BJ (cell line): ENCODE measurements at places on chromosomes 1 and 21.

DNA sequence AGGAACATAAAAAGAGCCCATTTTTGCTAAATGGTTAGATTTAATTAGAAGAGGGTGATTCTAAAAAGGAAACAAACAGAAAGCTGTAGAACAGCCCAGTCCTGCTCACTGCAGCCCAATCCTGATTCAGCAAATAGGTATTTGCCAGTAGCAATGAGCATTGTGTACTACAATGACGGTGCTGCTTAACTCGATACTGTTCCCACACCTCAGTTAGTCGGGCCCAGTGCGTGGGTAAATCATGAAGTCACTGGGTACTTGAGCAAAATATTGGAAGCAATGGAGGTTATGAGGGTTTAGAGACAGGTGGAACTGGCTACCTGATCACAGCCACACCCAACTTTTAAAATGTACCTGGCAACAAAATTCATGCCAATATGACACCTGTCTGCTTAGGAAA lies 101.5 kb upstream of the ADGRL2 start:
- DNase-seq = no peak

GRCh38 chr1:145871994-145872924 lies 13.4 kb upstream of the PIAS3 start:
- DNase-seq = no peak

- peak; percentile 75 for DNase-seq
Observed at GRCh38 chr1:181094416-181095212, 6.1 kb downstream of the IER5 start.

DNA sequence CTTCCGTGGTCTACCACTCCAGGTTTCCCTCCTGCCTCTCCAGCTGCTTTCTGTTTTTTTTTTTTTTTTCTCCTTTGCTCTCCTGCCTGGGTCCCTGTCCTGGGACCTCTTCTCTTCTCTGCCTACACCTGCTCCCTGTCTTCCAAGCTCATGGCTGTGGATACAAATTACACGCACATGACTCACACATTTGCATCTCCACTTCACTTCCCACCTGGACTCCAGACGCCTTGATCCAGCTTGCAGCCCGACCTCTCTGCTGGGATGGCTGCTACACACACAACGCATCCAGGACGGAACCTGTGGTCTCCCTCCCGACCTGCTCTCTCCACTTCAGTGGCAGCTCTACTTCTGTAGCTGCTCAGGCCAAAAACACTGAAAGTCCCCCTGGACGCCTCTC lies 44.4 kb upstream of the B3GALT5 start:
- DNase-seq = no peak

DNA sequence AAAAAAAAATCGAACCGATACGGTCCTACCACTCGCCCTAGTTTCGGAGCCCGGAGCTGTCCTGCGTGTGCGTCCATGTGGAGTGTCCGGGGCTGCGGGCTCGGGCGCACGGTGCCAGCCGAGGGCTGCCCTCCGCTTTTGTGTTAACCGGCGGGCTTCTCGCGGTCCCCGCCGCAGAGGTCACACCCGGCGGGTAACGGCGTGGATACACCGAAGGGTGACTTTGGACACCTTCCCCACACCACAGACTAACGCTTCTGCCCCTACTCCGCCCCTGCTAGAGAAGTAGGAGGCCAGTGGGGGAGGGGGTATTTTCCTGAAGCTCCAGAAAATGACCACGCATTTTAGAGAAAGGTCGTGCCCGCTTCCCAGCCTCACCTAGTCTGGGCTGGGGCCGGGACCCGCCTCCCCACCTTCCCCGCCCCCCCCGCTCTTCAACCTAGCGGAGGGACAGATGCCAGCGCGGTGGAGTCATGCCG lies 609 bp upstream of the ATF3 start:
- DNase-seq = no peak

DNA sequence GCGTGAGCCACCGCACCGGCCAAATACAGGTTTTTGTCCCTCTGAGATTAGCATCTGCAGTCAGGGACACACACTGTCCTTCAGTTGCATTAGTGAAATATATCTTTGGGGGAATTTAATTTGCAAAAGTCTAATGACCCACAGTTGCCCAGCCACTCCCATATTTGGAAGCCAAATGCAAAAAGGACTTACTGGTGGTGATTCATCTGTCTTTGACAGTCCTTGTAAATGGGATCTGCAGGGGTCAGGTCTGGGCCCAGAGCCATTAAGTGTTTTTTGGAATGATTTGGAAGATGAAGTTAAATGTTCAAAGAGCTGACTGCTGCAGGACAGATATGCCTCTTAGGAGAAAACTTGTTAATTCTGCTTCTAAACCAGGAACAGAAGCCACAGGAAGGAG lies 44.6 kb upstream of the DNASE2B start:
- DNase-seq = no peak

DNA sequence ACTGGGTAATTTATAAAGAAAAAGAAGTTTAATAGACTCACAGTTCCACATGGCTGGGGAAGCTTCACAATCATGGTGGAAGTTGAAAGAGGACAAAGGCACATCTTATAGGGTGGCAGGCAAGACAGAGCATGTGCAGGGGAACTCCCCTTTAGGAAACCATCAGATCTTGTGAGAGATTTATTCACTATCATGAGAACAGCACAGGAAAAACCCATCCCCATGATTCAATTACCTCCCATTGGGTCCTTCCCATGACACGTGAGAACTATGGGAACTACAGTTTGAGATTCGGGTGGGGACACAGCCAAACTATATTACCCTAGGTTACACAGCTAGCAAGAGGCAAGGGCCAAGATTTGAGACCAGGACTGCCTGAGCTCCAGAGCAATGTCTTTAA lies 30.4 kb upstream of the SOX13 start:
- no peak for DNase-seq

- no peak for DNase-seq
Observed at GRCh38 chr1:4655674-4656532, 1.5 kb downstream of the AJAP1 start.

DNA sequence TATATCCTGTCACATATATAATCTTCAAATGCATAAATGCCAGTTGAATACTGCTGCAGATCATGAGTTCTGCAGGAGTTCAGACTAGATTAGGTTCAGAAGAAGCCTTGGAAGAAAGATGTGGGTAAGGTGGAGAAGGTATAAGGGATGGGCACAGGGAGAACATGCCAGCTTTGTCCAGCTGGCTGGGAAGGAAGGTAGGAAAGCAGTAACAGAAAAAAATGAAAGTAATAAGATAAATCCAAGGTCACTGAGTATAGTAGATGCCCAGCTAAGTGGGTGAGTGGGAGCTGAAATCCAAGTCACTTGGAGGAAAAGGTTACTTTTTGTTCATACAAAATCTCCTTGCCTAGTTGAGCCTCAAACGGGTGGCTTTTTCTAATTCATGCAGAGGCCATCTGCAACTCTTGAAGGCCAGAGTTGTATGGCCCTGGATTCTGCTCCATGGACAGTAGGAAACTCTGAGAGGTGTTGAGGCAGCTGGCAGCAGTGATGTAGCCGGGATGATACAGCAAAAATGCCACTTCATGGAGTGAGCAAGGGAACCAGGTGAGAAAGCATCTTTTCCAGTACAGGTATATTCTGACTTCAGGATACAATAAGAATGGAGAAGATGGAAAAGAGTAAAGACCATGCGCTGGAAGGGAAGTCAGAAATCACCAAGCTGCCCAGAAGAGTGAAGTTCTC lies 3.4 kb downstream of the RCSD1 start:
- DNase-seq = no peak

DNA sequence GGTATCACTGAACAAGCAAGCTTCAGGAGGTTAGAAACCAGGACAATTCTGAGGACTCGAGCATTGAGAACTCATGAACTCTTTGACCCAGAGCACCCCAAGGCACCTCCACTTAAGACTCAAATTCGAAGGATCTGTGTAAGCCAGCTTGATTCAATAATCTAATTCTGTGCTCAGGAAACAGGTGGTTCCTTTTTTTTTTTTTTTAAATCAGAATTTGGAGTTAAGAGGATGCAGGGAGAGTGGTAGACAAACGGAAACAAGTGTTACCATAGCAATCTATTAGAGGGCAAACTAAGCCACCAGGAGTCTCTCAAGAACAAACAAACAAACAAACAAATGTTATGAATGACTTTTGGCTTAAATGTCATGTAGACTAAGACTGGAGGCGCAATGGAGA lies 53.8 kb upstream of the DPH5 start:
- no peak for DNase-seq

DNA sequence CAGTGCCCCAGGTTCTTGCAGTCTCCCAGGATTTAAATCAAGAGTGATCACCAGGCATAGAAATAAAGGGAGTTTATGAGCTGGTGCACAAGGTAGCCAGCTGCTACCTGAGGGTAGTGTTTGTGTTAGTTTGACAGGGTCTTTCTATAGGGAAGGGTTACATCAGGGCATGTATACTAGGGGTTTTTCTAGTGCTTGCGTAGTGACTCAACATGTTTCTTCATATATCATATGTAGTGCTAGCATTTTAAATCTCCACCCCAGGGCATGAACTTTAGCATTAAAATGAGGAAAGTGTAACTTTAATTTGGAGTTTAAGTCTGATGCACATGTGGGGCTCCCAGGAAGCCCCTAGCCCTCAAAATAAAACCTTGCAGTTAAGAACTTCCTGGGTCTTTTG lies 86.5 kb upstream of the TNR start:
- DNase-seq = no peak

DNA sequence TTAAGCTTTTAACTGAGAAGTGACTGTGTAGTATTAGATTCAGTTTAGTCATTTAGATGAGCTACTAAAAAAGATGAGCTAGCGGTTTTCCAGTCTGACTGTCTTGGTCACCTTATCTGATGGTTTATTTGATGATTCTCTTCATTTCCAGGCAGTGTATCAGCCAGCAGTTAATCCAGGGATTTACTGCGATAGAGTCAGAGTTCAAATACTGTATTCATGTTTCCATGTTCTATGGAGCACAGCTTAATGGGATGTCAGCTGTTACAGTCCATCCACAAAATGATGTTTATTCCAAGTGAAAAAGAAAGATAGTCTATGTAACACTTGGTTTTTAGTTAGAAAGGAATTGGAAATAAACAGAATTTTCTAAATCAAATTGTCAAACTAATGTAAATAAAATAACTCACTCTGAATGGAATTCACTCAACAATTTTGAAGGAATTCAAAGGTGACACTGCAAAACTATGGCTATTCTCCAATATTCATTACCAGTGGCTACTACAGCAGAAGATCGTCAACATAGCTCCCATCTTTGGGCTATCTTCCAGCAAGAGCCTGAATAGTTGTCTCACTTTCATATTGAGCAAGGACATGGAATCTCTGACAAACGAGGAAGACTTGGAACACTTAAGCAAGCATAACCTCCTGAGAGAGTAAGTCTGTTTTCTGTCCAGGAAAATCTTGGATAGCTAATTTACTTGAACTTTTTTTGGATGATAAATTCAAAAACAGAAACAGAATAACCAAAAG lies 54.6 kb upstream of the DPT start:
- no peak for DNase-seq

- DNase-seq = no peak
Observed at GRCh38 chr1:192627901-192628300, 8.0 kb upstream of the RGS13 start.

- DNase-seq = no peak
Observed at GRCh38 chr1:85149805-85150204, 51.0 kb downstream of the SYDE2 start.

GRCh38 chr21:21196087-21196486 lies 197.9 kb downstream of the NCAM2 start:
- no peak for DNase-seq

DNA sequence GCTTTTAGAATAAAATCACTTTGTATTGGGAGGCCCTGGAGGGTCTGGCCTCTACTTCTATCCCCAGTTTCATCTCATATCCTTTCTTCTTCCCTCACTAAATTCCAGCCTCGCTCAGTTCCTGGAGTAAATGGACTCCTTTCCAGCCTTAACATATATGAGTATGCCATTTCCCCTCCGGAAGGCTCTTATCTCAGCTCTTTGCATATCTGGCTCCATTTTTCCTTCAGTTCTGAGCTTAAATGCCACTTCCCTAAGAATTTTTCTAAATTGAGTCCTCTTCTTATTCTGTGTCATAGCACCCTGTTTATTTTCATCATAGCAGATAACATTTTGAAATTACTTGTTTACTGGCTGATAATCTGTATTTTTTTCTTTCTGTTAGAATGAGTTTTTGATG lies 20.2 kb upstream of the DUSP10 start:
- no peak for DNase-seq

- DNase-seq = no peak
Observed at GRCh38 chr21:27047658-27048314, 80.9 kb upstream of the ADAMTS5 start.

DNA sequence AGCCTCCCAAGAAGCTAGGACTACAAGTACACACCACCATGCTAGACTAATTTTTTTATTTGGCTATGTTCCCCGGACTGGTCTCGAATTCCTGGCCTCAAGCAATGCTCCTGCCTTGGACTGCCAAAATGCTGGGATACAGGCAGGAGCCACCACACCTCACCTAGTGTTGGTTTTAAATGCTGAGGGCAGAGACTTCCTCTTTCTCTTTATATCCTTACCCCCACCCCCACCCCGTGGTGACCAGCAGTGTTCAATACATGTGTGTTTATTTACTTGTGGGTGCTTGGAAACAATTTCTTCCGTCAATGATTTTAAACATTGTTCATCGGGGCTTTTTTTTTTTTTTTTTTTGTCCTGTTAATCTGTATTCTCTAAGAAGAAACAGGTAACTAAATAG lies 158.9 kb downstream of the ZBTB18 start:
- no peak for DNase-seq

- DNase-seq = no peak
Observed at GRCh38 chr1:87210151-87210550, 118.5 kb upstream of the LMO4 start.

- no peak for DNase-seq
Observed at GRCh38 chr1:113983391-113983790, 4.1 kb downstream of the OLFML3 start.

DNA sequence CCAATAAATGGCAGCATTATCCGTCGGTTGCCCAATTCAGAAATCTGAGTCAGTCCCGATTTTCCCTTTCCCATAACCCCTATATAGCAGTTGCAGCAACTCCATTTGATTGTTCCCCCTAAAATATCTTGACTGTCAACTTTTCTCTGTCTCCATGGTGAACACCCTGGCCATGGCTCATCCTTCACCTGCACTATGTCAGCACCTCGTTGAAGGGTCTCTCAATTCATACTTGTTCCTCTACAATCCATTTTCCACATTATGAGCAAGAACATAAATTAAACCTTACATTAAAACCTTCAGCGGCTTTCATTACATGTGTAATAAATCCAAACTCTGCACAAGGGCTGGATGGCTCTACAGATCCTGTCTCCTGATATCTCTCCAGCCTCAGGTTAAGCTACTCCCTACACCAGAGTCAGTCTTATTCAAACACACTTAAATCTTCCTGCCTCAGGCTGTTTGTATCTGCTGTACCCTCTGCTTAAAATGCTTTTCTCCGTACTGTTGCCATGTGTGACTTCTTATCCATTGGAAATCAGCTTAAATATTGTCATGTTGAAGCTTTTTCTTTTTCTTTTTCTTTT lies 87.3 kb downstream of the BACH1 start:
- DNase-seq = no peak

GRCh38 chr21:14581902-14582457 lies 35.9 kb upstream of the SAMSN1 start:
- DNase-seq = no peak

DNA sequence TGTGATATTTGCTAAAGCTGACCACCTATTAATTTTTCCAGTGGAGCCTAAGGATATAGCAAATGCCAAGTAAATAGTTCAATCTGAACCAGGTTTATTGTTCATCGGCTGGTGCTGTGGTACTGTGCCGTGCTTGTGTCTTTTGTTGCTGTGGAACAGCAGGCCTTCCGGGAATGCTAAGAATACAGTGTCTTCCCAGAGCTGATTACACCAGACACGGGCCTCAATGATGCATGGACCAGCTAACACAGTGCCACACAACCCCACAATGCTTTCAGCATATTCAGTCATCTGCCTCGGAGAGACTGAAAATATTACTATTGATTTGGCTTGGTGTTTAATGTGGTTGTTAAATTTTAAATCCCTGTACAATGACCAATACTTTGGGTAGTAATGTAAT lies 415.4 kb downstream of the PTBP2 start:
- no peak for DNase-seq
